ENCODE measurements at places on chromosomes 7 and 10.

DNA sequence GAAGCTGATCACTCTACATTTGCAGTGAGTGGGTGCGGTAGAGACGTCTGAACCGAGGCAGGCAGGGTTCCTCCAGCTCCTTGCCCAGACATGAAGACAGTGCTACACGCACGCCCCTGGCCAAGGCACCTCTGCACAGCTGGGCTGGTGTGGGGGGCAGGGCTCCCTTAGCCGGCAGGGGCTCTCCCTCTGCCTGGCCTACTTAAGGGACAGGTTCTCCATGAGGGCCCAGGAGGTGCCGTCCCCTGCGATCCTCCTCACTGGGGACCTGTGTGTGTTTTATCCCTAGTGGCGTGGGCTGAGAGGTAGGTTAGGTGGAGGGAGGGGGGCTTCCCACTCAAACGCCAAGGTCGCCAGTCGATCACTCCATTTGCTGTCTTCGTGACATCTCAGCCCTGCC is 35.3 kb downstream of the IL15RA start:
- DNase-seq, result no peak

DNA sequence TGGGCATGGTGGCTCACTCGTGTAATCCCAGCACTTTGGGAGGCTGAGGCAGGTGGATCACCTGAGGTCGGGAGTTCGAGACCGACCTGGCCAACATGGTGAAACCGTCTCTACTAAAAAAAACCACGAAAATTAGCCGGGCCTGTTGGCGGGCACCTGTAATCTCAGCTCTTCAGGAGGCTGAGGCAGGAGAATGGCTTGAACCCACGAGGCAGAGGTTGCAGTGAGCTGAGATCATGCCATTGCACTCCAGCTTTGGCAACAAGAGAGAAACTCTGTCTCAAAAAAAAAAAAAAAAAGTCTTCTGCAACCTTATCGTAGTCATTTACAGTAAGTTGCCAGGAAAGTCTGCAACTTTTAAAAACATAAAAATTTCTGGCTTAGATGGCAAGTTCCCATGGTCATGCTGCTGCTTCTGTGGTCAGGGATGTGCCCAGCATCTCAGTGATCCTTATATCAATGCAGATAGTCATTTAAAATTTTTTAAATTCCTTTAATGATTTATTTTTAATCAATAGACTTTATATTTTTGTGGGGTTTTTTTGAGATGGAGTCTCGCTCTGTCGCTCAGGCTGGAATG is 15.6 kb downstream of the SUFU start:
- no peak for DNase-seq

DNA sequence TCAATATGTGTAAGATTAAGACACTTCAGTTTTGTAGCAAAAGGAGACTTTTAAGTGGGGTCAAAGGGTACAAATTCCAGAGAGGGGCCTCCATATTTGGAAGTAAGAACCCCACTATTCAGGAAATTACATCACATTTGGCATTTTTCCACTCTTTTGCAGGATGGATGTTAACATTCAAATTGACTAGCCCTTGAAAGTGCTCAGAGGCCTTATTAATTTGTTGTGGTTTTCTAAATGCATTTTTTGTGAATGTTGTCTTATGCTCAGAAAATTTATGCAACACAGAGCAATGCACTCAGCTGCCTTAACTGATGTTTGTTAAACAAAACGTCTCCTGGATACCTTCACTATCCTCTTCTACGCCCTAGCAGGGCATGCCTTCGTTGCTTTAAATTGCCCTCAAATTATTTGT is 50.9 kb upstream of the PDLIM1 start:
- no peak for DNase-seq

GRCh38 chr7:17564678-17565212 is 266.3 kb downstream of the AHR start:
- DNase-seq, result no peak

GRCh38 chr7:143242306-143242705 is 20.5 kb downstream of the TAS2R40 start:
- no peak for DNase-seq

DNA sequence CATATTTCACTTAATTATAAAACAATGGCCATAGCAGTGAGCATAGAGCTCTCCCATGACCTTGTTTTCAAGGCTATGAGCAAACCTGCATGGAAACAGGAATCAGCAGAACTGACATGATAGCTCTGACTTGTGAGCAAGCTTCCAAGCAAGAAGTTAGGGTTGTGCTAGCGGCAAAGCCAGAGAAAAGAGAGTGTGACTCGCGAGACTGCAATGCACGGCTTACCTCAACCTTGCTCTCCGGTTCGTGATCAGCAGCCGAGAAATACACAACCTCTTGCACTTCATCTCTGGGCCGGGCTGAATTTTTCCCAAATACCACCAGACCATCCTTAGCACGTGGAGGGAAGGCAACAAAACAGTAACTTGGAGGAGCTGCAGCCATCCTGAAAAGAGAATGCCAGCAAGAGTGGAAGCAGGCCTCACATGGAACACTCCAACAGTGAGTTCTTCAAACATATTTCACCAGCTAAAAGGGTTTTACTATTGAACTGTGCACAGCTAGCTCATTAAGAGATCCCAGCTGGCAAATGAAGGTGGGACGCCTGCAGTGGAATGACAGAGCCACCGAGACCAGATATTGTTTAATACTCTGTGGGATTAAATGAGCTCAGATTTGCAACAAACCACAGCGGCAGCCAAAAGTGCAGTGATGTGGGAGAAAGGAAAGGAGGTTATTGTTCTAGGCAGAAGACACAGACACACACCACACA is 20.8 kb downstream of the SCRN1 start:
- DNase-seq, result no peak

DNA sequence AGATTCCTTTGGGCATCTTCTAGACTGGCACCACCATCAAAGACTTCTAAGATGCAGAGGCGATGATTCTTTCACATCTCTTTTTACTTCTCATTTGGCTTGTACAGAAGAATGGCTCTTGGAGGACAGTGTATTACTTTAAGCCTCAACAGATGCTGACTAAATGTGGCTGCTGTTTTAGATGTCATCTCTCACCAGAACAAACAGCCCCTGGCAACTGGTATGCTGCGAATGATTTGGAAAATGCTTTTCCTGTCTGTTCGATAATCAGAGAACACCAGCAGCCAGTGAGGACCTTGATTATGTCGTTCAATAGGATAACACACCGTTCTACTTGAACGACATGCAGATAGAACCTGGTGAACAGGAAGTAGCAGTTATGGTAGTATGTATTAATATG is 131.8 kb downstream of the RNF216 start:
- no peak for DNase-seq

DNA sequence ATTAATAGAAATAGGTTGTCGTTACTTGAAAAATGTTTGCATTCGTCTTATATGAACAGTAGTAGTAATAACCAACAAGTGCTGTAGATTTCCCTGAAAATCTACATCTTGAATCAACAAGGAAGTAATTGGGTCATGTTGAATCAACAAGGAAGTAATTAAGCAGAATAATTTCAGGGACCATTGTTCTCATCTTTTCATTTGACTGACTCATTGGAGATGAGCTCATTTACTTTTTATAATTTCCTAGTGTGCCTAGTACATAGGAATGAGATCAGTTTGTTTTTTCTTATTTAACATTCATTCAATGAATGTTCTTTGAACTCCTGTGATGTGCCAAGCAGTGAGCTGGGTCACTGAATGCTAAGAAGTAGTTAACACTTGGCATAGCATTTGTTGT is 8.2 kb downstream of the CLDN12 start:
- no peak for DNase-seq

GRCh38 chr7:47340517-47340916 is 241.4 kb downstream of the TNS3 start:
- DNase-seq, result no peak

GRCh38 chr7:128309976-128310375 is 33.7 kb downstream of the RBM28 start:
- no peak for DNase-seq

GRCh38 chr10:46048152-46048551 is 2.1 kb upstream of the MSMB start:
- DNase-seq, result no peak
